ENCODE measurements at places on chromosomes 2 and 18.
A peak's percentile ranks its signal among the peaks of the same experiment; 100 is the strongest.

DNA sequence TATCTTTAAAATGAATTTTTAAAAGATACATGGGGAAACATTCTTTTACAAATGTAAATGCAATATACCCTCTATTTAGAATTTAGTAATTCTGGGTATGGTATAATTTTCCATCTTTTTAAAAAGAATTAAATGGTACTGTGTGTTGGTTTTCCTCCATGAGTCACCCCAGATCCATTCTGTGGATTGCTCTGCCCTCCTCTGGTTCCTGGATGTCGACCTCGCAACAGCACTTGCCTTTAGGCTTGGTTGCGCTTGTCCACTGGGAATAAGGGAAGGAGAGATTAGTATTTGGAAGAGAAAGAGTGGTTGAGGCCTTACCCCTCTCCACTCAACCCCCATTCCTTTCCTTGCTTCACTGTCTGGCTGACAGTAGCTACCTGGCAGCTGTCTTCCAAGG lies 90.4 kb downstream of the FTCDNL1 start:
- no peak for DNase-seq

DNA sequence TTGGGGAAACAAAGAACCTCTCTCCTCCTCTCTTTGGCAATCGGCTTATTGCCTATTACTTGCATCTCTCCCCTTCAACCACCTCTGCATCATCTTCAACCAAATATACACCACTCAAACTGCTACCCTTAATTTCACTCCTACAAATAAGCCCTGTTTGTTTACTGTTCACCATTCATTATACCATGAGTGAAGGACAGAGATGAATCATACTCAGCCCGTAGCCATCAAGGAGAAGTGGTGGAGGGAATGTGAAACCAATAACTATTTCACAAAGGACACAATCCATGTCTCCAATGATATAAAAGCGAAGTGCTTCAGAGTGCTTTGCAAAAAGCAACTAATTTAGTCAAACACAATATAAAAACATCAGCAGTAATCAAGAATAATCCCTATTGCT lies 76.8 kb downstream of the CACNB4 start:
- no peak for DNase-seq

DNA sequence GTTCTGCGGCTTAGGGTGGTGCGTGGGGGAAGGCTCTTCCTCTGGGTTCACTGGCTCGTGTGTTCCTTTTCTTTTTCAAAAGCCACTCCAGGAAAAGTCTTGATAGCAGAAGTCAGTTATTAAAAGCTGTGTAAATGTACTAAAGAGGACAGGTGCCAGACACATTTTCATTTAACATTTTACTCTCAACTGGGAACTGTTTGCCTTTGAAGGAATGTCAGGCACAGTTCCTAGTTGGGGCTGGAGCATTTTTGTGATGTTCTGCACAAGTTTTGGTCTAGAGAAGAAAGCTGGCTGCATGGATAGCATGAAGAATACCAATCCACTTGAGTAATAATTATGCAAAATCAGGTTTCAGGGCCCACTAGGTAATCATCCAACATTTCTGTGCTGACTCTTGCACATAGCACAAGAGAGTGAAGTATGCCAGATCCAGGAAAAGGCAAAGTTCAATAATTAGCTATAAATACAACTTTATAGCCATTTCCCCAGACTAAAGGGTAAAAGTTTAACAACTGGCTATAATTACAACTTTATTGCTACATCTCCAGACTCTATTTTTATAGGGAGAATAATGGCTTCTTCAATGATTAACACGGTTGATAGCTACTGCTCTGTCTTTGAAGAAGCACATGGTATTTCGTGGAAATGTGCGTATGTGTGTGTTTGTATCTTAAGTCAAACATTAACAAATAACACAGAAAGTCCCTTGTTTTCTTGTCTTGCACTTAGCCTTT lies 16.2 kb downstream of the SCYGR8 start:
- DNase-seq: no peak

DNA sequence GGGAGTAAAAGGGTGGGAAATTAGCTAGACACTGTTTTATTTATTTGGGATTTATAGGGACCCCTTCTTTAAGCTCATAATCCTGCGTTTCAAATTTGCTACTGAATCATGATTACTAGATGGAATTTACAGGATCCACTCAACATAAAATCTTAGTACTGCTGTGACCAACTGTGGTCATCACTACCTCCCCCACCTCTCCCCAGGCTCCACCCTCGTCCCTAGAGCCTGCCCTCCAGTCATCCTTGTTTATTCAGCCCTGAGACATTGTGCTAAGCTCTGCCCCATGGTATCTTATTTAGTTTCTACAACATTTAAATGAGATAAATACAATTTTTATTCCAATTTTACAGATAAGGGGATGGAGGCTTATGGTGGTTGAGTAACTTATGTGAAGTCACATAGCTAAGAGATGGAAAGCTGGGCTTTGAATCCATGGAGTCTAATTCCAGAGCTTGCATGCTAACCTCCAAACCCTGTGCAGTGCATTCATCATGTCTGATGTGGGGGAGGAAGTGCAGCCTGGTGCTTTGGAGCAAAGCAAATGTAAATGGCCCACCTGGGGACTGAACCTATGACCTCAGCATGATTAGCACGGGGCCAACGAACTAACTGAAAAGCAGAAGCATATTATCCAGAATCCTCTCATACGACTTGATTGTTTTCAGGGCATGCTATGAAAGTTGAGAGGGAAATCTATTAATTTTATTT lies 502.4 kb downstream of the TMEM182 start:
- no peak for DNase-seq

GRCh38 chr2:46980786-46981573 lies 65.4 kb upstream of the MCFD2 start:
- DNase-seq: no peak

GRCh38 chr2:214742119-214742518 lies 67.4 kb downstream of the BARD1 start:
- DNase-seq: no peak

GRCh38 chr2:50438259-50438658 lies 593.7 kb downstream of the NRXN1 start:
- no peak for DNase-seq

GRCh38 chr2:207115715-207116364 lies 49.9 kb downstream of the KLF7 start:
- DNase-seq: peak; percentile 14

- no peak for DNase-seq
These were observed 34.6 kb upstream of the INSIG2 start for GRCh38 chr2:118053681-118054080.

- DNase-seq: no peak
These were observed 343.1 kb downstream of the CBLN2 start for GRCh38 chr18:72201032-72201431.
